ENCODE measurements at places on chromosomes 5 and 9.

DNA sequence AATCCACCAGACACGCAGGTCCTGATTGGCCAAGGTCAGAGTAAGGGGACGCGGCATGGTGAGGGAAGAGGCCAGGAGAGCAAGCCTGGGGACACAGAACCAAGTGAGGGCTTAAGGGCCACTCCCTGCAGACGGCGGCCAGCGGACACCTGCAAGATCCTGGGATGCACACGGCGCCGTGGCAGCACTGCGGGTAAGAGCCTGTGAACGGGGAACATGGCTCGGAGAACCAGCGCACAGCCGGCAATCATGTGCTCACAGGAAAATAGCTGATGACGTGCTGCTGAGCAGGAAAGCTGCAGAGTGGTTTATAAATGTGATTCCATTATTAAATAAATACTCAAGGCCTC is 27.0 kb upstream of the NSMF start:
- no peak for DNase-seq

GRCh38 chr9:107228496-107229039 is 54.5 kb upstream of the RAD23B start:
- DNase-seq: no peak

GRCh38 chr9:121297389-121297788 is 29.4 kb downstream of the GSN start:
- no peak for DNase-seq

- DNase-seq: no peak
Observed at GRCh38 chr5:155254399-155254798, 240.8 kb downstream of the KIF4B start.

GRCh38 chr9:26165426-26165825 is 487.2 kb upstream of the TUSC1 start:
- no peak for DNase-seq

DNA sequence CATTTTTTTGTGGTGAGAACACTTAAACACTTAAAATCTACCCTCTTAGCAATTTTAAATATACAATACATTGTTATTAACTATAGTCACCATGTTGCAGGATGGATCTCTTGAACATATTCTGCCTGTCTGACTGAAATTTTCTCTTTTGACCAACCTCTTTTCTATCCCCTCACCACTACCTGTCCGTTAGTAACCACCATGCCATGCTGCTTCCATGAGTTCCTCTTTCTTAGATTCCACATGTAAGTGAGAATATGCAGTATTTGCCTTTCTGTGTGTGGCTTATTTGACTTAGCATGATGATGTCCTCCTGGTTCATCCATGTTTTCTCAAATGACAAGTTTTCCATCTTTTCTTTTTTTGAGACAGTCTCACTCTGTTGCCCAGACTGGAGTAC is 48.5 kb upstream of the NAA35 start:
- DNase-seq: no peak

DNA sequence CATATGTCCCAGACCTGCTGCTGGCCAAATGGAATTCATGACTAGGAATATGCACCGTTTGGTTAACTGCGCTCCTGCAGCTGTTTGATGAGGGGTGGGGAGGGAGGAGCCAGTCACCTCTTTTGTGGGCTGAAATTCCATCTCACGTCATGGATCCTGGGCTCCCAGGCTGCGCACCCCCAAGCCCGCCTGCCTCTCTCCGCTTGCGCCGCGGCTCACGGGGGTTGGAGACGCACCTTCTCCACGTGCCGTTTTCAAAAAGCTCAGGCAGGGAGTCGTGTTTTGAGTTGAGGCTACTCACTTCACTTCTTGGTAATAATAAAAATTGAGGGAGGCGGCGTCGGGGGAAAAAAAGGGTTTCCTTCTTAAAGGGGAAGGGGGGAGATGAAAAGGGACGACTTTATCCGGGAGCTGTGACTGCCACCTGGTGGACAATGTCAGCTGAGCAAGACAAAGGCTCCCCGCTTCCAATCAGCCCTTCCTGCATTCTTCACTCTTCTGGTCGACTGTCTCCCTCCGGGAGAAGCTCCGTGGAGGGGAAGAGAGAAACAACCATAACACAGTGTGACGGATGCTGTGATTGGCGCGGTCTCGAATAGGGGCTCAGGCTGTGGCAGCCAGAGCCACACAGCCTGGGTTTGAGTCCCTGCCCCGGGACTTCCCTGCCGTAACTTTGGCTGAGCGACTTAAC is 15.9 kb upstream of the C5orf47 start:
- peak; percentile 85 for DNase-seq

GRCh38 chr9:25472085-25472607 is 206.1 kb downstream of the TUSC1 start:
- DNase-seq: no peak

GRCh38 chr5:155628346-155628745 is 614.8 kb downstream of the KIF4B start:
- no peak for DNase-seq

- no peak for DNase-seq
Observed at GRCh38 chr5:180786531-180787398, 15.8 kb downstream of the MGAT1 start.

GRCh38 chr9:129627556-129628440 is 1.8 kb downstream of the NTMT1 start:
- no peak for DNase-seq

- DNase-seq: no peak
Observed at GRCh38 chr5:32159328-32160072, 14.6 kb downstream of the GOLPH3 start.

- no peak for DNase-seq
Observed at GRCh38 chr5:18761801-18762200, 1127.5 kb downstream of the TAF11L14 start.

- DNase-seq: no peak
Observed at GRCh38 chr5:424301-425110, 18.5 kb upstream of the EXOC3 start.

GRCh38 chr9:35612843-35613242 is 5.4 kb downstream of the CD72 start:
- no peak for DNase-seq

GRCh38 chr5:68653471-68653870 is 437.9 kb downstream of the PIK3R1 start:
- no peak for DNase-seq

GRCh38 chr9:93594041-93594756 is 17.8 kb downstream of the PHF2 start:
- DNase-seq: no peak

GRCh38 chr5:139138809-139139208 is 59.4 kb downstream of the SIL1 start:
- no peak for DNase-seq

- no peak for DNase-seq
Observed at GRCh38 chr5:170747851-170748250, 35.7 kb upstream of the GABRP start.

DNA sequence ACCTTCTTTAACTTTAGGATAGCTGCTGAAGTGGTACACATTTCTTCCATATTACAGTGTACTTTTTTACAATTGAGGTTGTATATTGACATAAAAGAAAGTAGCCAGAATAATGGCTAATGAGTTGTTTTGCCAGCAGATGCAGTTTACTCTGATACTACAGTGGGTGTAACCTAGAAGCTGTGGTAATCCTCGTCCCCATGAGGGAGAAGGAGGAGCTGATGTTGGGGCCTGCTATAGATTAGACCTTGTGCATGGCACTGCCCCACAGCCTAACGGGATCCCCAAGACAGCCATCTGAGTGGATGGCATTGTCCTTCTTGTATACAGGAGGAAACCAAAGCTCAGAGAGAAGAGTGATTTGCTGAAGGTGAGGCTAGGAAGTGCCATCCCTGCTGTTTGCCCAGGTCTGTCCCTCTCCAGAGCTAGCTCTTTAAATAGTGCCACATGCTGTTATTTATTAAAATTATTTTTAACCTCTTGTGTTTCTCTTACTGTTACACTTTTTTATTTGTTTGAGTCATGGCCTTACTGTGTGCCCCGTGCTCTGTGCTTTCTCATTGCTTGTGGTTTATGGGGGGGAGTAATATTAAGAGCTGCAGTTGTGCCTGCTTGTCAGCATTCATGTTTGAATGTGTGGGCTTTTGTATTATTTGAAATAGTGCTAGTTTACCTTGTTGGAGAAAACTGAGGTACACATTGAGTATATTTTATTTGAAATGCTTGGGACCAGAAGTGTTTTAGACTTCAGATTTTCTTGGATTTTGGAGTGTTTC is 65.3 kb downstream of the ICE1 start:
- no peak for DNase-seq

GRCh38 chr9:124174433-124174832 is 83.3 kb upstream of the NEK6 start:
- DNase-seq: no peak

GRCh38 chr9:135925496-135926133 is 18.3 kb upstream of the CAMSAP1 start:
- peak; percentile 95 for DNase-seq

DNA sequence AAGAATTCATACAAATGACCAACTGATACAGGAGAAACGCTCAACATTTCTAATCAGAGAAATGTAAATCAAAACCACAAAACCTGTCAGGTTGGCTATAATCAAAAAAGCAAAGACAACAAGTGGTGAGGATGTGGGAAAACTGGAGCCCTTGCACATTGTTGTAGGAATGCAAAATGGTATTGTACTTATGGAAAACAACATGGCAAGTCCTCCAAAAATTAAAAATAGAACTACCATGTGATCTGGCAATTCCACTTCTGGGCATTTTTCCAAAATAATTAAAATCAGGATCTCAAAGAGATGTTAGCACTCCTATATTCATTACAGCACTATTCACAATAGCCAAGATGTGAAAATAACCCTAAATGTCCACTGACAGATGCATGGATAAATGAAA is 76.1 kb downstream of the FNIP1 start:
- DNase-seq: no peak

DNA sequence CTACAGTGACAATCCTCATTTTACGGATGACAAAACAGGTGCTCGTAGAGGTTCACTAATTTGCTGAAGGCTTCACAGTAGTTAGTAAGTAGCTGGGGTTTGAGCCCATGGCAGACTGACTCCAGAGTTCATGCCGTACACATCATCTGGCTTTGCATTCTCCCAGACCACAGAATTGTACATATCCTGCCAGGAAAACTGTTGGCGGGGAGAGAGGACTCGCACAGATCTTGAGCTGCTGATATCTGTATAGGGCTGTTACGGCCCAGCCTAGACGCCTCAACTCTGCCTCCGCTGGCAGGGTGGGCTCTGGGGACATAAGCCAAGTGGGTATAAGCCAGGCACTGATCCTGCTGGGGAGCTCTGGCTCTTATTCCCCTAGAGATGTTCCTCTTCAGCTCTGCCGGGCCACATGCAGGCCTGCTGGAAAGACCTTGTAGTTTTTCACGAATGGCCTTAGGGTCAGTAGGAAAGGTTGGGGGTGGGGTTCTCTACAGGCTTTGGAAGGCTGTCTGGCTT is 16.3 kb downstream of the LARP1 start:
- no peak for DNase-seq

GRCh38 chr5:115930630-115931337 is 31.5 kb upstream of the LVRN start:
- no peak for DNase-seq

DNA sequence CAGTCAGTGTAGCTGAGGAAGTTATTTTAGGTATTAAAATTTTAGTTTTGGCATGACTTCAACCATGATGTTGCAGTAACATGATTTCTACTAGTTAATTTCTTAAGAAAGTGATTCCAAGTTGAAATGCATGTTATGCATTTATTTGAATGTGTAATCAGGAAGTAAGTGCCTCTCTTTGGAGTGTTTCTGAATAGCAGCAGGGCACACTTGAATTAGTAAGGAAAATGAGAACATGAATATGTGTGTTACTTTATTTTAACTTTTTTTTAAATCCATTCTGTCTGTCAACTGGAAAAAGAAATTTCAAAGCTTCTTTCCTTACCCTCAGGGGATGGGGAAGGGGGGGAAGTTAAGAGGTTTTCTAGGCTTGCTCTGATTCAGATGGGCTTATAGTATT is 40.4 kb downstream of the CTNNA1 start:
- DNase-seq: no peak

GRCh38 chr5:147417135-147417813 is 92.6 kb downstream of the DPYSL3 start:
- DNase-seq: no peak

- no peak for DNase-seq
Observed at GRCh38 chr5:116520771-116521170, 53.9 kb downstream of the SEMA6A start.

- DNase-seq: no peak
Observed at GRCh38 chr5:103800741-103801495, 238.3 kb upstream of the NUDT12 start.

DNA sequence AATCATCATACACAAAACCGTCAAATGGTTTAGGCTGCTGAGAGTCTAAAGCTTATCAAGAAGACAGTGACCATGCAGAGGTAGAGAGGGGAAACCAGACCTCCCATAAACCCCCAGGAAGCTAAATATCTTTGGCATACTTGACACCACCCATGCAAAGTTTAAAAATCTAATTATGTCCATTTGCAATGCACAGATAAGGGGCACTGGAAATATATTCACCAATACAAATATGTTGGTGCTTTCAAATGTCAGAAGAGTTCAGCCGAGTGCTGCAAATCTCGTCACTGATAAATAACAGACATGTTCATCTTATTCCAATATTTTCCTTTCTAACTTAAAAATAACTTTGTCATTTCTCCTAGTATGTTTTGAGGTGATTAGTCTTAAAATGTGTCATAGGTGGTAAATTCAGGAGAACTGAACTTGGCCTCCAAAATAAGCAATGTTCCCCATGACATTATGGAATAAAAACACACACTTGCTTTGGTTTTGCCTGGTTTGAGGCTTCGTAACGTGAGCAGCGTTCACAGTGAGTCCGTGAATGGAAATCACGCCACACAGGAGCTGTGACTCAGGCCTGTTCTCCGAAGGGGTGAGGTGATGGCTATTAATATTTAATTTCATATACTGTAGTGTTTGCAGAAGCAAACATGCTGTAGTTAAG is 182.2 kb downstream of the AOPEP start:
- DNase-seq: no peak

DNA sequence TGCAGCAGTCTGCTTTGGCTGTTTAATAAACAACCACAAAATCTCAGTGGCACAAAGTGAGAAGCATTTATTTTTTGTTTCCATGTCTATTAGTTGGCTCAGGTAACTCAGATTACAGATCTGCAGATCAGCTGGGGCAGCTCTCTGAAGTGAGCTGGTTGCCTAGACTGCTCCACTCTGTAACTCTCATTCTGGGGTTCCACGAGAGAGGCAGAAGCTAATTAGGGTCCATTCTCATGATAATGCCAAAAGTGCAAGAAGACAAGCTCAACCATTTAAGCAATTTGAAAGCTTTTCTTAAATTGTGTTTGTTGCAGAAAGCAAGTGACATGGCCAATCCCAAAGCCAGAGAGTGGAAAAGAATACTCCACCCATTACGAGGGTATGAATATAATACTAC is 13.2 kb downstream of the MEIKIN start:
- DNase-seq: no peak

- no peak for DNase-seq
Observed at GRCh38 chr5:68367287-68367686, 151.7 kb downstream of the PIK3R1 start.

DNA sequence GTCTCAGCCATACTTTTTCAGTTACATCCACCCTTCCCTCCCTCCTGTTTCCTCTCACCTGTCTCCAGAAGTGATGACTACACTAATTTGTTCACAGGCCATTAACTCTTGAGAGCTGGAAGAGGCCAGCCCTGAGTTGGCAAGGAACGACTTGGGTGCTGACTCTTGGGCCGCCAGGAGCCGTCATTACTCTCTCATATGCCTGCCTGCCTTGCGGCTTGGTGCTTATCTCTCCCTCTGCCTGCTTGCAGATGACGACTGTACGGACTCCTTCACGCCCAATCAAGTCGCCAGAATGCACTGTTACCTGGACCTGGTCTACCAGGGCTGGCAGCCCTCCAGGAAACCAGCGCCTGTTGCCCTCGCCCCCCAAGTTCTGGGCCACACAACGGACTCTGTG is 66.1 kb downstream of the PAPPA start:
- no peak for DNase-seq

- no peak for DNase-seq
Observed at GRCh38 chr5:1415626-1416360, 29.4 kb downstream of the SLC6A3 start.
